ENCODE measurements at places on chromosomes 3 and 15.

- DNase-seq, result no peak
Observed at GRCh38 chr15:31852933-31853799, 177.1 kb upstream of the CHRNA7 start.

- DNase-seq, result no peak
Observed at GRCh38 chr3:114307832-114308231, 14.0 kb downstream of the TIGIT start.

DNA sequence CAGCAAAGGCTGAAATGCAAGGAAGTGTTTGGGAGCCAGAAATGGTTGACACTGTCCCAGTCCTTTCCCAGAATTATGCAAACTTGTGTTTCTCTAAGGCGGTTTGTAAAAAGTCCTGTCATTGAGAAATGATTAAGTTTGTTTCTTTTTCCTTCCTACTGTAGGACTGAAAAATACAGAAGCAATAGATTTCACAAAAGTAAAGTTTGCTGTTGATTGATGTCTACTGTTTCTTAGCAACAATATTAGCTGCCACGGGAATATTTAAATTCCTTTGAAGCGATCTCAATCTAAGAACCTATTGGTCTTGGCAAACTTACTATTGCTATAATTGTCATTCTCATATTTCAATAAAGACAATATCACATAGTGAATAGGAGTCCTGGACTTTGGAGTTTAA lies 100.7 kb upstream of the IL12A start:
- no peak for DNase-seq

- no peak for DNase-seq
Observed at GRCh38 chr3:133532951-133533350, 40.5 kb upstream of the CDV3 start.

DNA sequence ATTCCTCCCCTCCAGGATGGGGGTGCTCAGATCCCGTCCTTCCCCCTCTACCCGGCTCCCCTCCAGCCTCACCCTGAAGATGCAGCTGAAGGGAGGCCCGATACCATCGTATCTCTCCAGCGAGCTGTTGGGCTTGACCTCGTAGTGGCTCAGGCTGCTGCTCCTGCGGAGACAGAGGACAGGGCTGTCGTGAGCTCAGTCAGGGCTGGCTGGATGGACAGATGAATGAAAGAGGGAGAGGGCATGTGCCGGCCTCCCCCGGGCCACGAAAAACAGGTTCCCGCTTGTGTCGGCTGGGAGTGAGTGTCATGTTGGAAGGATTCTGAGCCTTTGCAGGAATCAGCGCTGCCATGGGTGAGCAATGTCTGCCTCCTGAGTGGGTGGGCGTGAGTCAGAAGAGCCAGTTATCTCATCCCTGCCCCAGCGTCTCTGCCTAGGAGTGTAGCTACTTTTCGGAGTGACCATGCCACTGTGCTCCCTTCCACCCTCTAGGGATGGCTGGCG lies 35.2 kb downstream of the FEM1B start:
- DNase-seq, result no peak

DNA sequence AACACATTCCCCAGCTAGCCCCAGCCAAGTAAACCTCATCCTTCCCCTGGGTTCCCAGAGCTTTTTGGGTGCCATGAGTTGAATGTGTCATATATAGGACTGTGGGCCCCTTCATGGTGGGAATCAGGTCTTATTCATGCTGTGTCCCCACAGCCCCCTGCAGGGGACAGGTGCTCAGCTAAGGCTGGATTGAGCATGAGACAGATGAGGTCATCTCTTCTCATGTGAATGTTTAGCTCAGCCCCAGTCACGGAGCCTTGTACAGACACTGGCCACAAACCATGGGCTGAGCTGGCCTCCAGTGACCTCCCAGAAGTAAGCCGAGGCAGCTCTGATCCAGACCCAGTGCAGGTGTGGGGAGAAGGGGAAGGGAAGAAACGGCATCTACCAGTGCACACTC lies 70.7 kb downstream of the C3orf70 start:
- DNase-seq, result no peak

GRCh38 chr15:69450968-69451695 lies 1.5 kb upstream of the RPLP1 start:
- DNase-seq, result no peak

DNA sequence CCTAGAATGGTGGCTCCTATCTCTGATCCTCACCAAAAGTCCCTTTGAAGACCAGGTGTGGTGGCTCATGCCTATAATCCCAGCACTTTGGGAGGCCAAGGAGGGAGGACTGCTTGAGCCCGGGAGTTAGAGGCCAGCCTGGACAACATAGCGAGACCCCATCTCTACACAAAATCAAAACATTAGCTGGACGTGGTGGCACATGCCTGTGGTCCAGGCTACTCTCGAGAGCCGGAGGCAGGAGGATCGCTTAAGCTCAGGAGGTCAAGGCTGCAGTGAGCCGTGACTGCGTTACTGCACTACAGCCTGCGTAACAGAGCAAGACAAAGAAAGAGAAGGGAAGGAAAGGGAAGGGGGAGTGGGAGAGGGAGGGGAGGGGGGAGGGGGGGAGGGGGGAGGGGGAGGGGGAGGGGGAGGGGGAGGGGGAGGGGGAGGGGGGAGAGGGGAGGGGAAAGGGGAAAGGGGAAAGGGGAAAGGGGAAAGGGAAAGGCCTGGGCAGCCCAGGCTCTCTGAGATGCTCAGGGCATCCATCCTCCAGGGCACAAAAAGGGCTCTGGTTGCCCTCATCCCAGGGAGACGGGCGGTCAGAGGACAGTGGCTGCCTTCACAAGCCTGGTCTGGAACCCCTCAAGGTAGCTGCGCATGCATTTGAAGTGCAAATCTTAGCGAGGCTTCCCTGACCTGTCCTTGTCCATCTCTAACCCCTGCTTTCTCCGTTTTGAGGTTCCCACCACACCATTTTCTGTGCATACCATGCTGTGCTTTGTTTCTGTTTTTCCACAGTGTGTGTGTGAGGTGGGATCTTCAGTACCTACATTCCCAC lies 76.1 kb downstream of the LDHAL6B start:
- DNase-seq, result no peak

Measured in activated T-cell treated with anti-CD3 and anti-CD28 coated beads for 1 hour (primary cell).